Activated T-cell treated with anti-CD3 and anti-CD28 coated beads, Interleukin-2, amount 50 U/mL, for 48 hours (primary cell): ENCODE measurements at places on chromosomes 7 and 10.

DNA sequence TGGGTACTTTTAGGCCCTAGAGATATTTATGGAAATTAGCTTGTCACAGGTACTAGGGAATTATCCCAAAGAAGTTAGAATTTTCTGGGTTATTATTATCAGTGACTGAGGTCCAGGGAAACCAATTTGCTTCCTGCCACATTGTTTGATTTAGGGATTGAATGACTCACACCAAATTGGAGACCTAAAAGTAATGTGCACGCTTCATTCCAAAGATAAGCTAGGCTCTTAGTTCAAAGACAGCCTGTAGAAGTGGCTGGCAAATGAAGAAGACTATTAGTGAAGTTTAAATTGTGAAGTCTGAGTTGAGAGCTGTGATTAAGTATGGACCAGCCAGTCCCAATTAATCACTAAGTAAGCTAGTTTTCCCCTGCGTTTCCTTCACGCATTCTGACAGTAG lies 188.1 kb upstream of the MYO3A start:
- DNase-seq: no peak

GRCh38 chr7:149814494-149814893 lies 23.7 kb upstream of the ZNF862 start:
- no peak for DNase-seq

DNA sequence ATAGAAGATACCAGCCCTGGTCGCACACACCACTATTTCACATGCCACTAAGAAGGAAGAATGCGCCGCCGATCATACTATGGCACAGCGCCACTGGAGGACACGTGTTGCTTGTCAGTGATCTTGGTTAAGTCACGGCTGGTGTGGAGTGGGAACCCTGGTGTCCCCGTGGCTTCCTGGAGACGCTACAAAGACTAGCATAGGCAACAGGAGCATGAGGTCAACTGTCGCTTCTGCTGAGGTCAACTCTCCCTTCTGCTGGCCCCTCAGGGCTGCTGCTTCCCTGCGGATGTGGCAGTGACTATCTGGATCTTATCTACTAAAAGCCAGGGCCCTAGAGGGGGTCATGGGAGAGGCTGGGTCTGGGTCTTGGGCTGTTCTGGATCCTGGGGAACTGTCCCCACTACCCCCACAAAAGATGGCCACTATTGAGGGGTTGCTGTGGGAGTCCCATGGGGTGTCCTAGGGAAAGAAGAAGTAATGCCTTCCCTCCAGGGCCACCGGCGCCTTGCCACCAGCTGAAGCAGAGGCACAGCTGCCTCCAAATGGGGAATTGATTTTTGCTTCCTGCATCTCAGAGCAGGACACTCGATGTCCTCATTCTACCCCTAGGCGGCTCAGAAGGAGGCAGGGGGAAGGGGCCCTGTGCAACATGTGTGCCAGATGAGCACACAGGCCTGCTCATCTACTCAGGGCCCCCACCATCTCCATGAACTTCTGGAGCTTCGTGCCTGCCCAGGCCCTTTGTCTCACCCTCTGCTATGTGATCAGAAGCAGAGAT lies 76.6 kb upstream of the PPIF start:
- DNase-seq: no peak

DNA sequence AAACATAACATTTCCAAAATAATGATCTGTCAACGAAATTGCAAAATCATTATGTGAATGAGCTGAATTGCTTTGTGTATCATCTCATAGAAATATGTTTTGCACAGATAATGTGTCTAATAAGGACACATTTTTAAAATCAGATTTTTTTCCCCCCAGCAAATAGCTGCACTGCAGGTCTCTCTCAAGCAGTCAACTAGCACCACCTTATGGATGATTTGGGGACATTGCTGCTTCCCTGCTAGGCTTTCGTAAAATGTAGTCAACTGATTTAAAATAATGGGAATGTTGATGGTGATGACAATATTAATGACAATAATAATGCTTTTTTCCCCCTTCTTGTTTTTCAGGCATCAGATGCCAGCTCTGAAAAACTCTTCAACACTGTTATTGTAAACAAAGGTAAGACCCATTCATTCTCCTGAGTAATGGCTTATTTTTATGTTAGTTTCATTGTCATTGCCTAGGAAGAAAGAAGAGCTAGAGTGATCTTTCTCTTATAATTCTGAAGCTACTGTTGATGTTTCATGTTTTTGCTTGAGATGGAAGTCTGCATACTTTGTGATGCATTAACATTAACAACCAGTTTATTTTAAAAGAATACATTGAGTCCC lies 433.6 kb upstream of the GALNT17 start:
- no peak for DNase-seq

DNA sequence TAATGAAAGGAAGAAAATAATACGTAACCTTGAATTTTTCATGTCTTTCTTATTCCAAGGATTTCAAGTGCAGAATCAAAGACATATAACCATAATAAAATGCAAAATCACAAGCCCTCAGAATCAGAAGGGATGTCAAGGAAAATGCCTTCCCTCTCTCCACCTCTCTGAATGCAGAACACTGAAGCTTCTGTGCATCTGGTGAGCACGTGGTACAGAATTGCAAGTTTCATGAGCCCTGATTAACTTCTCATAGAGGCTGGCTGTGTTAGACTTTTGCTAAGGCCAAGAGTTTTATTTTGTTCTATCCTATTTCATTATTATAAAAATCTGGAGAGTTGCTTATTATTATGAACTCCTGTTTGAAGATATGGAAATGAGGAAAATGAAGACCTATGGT lies 533.7 kb upstream of the POM121L12 start:
- DNase-seq: no peak

DNA sequence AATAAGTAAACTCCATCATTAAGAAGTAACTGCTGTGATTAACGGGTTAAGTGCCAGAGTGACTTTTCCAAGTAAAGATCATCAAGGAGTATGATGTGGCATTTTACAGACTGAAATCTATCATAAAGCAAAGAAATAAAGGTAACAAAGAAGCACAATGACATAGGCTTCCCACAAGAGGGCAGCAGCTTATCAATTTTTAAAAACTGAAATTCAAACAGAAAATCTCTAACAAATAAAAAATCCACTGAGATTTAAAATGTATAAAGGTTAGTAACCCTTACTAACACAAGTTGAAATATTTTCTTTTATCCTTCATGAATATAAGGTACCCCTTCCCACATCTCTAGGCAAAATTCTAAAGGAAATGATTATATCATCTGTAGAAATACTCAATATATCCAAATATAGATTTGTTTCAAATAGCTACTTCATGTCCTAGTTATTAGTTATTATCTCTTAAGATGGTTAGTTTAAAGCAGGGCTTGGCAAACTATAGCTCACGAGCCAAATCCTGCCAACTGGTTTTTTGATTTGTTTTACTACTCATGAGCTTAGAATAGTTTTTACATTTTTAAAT lies 29.2 kb downstream of the FAM3C start:
- no peak for DNase-seq

DNA sequence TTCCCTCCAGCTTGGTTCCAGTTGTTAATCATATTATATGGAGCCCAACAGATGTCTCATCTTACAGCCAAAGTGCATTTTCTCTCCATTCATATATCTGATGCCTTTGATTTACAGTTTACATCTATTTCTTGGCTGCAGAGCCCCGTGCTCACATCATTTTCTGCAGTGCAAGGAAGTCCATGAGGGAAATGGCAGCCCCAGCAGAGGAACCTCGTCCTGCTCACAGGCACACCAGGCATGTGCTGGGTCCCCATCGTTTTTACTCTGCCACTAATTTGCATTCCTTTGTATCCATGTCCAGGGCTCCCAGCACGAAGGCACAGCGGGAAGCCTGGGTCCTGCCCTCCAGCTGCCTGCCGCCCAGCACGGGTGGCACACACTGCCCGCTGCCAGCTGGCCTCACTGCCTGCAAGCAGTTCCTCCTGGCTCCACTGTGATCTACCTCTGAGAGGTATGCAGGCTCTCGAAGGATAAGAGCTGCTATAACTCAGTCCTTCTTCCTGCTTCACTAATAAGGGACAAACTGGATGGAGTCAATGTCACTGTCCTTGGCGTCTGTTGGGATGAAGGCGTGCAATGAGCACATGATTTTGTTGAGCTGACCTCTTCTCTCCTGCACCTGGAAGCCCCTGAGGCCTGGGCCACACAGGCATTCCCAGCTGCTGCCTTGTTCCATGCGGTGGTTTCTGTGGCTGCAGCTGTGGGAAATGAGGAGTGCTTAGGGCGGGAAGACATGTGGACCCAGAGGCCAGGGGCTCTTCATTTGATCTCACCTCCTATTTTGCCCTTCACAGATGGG lies 583.6 kb upstream of the MGMT start:
- no peak for DNase-seq

- no peak for DNase-seq
These were observed 80.9 kb upstream of the TFEC start for GRCh38 chr7:116111475-116111874.

- no peak for DNase-seq
These were observed 31.7 kb downstream of the PPP1R3C start for GRCh38 chr10:91601212-91601611.

- DNase-seq: no peak
These were observed 404.5 kb downstream of the ADRA2A start for GRCh38 chr10:111481261-111481826.

DNA sequence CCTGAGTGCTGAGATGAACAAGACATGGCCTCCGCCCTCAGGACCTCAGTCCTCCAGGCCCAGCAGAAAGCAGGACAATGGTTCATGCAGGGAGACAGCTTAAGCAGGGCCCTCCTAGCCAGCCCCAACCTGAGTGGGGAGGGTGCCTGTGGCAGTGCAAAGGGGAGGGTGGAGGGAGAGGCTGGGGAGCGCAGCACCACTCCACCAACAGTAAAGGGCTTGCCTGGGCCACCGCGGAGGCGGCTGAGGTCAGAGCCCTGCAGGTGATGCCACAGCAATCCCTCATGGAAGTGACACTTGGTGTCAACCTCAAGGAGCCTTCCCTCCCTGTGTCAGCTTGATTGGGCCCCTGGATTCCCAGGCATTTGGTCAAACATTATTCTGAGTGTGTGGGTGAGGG lies 89.0 kb upstream of the TCERG1L start:
- DNase-seq: no peak

DNA sequence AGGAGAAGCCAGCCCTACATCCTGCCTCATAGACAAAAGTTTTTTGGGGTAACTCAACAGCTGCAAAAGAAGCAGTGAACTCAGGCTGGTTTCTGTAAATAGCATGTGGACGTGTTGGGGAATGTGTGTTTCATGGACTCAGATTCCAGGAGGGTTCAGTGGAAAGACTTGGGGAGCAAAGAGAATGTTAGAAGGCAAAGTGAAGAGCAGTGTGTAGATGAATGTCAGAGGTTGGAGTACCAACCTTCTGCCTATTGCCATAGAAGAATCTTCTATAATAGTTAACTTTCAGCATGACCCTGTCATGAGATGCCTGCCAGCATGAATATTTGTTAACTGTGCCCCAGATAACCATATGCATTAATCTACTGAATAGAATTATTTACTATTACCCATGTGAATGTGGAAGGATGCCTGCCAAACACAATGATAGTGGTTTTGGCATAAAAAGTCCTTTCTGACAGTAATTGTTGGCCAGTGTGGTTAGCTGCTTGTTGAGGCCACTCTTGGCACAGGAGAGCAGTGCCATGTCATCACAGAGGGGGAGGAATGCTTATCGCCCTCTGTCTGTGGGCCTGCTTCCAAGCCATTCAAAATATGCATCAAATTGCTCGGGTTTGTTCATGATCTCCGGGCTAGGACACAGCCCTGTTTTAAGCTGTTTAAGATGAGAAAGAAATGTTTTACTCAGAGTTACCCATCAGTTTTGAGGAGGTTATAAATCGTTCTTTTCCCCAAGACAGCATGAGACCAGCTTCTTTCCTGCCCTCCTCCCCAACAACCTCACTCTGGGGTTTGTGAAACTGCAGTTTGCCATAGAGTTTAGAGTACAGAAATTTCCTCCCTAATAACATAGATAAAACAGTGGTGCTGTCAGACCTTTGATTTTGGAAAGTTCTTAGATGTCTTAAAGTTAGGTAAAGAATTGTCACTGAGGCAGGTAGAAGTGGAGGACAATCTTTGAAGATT lies 165.3 kb downstream of the WNT2 start:
- no peak for DNase-seq

GRCh38 chr10:31350891-31351290 lies 31.9 kb downstream of the ZEB1 start:
- no peak for DNase-seq

DNA sequence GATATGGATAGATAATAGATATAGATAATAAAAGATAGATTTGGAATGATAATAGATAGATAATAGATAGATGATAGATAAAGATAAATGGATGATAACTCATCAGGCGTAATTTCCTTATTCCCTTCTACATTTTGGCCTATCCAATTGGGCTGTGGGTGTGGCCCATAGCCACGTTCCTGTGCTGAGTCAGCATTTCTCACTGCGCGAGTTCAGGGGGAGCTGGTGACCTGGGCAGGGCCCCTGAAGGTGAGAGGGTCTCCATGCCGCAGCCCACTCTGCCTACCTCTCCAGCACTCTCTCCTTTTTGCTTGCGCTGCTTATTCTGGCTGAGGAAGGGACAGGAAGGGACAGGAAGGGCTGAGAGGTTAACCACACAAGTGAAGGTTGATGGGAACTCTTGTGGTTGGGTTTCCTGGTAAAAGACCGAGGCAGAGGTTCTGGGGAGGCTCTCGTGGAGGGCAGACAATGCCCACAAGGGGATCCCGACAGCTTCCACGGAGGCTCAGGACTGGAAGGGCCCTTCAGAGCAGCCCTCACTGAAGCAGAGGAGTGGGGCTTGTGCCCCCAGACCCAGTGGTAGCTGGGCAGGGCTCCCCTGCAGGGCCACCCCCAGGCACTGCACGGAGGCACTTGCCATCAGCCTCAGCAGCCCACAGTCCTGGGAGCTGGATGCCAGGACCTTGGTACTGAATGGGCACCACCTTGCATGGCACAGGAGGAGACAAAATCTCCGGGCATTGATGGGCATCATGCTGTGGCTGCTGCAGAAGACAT lies 247.3 kb upstream of the PITRM1 start:
- DNase-seq: peak; percentile 27

GRCh38 chr10:68871731-68872342 lies 29.3 kb upstream of the DDX50 start:
- DNase-seq: no peak

DNA sequence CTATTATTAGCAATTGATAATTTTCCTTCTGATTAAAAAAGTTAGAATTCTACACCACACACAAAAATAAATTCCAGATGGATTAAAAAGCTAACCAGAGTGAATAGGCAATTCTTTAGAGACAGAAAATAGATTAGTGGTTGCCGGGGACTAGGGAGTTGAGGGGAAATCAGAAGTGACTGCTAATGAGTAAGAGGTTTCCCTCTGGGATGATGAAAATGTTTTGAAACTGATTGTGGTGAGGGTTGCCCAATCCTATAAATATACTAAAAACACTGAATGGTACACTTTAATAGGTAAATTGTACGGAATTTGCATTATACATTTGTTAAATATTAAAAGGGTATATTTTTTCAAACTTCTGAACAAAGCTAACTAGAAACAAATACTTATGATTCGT lies 214.9 kb downstream of the GPAM start:
- DNase-seq: no peak

GRCh38 chr7:3589752-3590151 lies 288.7 kb downstream of the SDK1 start:
- no peak for DNase-seq

GRCh38 chr7:146660839-146661238 lies 544.2 kb downstream of the CNTNAP2 start:
- no peak for DNase-seq
